Thymus (tissue), 14 donors: ENCODE measurements at places on chromosomes 2 and 18. TPM values are rescaled to one million over a fixed set of nuclear protein-coding genes. Genes with fewer than 3 reads are reported as not detected.

The SKOR2 gene
- under 0.01 TPM for polyA plus RNA-seq

The SH3RF3 gene
- 8.2 TPM for polyA plus RNA-seq

DNA sequence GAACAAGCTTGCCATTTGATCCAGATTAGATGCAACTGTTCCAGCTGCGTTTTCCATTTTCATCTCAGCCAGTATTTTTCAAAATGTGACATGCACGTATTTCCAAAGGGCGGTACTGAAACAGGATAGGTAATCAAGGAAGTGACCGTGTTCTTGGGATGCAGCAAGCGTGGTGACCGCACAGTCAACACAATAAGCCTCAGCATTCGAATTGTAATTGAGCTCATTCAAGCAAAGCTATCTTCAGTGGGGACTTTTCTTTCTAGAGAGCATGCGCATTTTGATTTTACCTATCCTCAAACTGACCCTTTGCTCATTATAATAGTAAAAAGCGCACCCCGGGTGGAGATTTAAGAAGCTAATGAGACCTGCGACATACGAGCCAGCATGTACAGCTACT lies 3.4 kb upstream of the ALPP start:
- no peak for DNase-seq

The SLC4A3 gene
- polyA plus RNA-seq: 6.9 TPM

- DNase-seq: no peak
Measured at GRCh38 chr2:171811245-171811628, 82.8 kb downstream of the SLC25A12 start.

- no peak for DNase-seq
Measured at GRCh38 chr18:23337599-23338444, 115.3 kb upstream of the RIOK3 start.

DNA sequence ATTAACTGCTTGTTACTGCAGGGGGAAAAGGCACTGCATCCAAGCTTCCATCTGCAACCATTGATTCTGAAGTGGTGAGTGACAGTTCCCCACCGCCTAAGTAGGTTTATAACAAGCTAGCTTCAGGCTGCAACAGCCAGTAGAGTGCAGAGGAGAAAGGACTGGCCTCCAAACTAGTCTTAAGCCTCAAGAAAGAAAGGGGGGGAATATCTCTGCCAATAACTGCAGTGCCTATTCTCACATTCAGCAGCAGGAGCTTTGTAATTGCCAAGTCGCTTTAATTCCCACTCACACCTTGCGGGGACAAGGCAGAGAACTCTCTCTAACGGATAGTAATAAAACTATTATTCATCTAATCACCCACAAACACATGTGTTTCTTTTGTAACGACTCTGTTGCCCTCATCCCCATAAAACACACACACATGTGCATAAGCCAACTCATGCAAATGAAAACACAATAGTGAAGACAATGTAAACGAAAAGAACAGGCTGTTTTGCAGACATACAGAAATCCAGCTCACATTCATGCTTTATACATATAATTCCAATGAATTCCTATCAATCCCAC lies 1963.3 kb upstream of the PIK3C3 start:
- no peak for DNase-seq

GRCh38 chr2:8334866-8335325 lies 347.0 kb upstream of the ID2 start:
- no peak for DNase-seq

The CHRND gene
- polyA plus RNA-seq: 0.43 TPM

The CPLX4 gene
- polyA plus RNA-seq: 0.05 TPM
